Stimulated activated CD4-positive, alpha-beta T cell treated with anti-CD3 and anti-CD28 coated beads, Interleukin-1b, Interleukin-23, amount 100 ng/mL, for 48 hours (primary cell): ENCODE measurements at places on chromosomes 13 and 19.
A peak's percentile ranks its signal among the peaks of the same experiment; 100 is the strongest.

- peak; percentile 32 for DNase-seq
Measured at GRCh38 chr19:44891016-44891882, at the start of gene TOMM40. Gene TOMM40, plus strand, starts transcription at chr19:44891254. Its CDS starts 162 bp downstream, at chr19:44891416.

DNA sequence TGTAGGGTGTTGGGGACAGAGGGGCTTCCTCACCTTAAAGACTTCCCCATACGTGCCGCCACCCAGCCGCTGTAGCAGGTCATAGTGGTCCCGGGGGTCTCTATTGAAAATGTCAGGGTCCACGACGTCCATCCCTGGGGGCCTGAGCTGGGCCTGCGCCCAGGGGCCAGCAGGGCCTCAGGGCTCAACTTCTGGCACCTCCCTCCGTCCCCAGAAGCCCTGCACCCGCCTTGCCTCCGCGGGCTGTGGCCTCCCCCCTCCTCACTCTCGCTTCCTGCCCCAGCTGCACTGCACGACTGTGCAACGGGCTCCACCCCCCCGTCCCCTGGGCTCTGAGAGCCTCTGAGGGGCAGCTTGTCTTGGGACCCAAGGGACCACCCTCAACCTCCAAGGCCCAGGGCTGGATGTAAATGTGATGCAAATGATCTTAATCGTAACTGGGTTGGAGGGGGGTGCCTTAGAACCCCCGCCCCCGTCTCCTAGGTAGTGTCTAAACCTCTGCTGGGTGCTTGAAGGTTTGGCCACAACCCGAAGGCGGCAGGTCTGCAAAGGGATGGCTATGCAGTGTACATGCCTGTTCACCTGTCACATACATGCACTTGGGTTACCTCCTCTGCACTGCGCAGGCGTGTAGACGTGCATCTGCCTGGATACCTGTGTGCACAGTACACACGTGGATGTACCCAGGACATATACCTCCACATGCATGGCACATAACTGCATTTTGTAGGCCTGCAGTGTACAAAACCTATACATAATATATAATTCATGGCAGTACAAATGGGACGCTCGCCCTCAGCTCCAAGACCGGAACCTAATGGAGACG lies at the start of gene MAP4K1:
Gene MAP4K1 (minus strand): TSS at position 190 of the 826 bp plus-strand sequence. CDS start 58 bp downstream, at position 132.
- peak; percentile 75 for DNase-seq

GRCh38 chr13:24851546-24851945 lies 87.6 kb downstream of the RNF17 start:
- no peak for DNase-seq

- no peak for DNase-seq
Measured at GRCh38 chr13:41696163-41697003, 239.0 kb downstream of the RGCC start.

GRCh38 chr13:77449265-77449664 lies 86.2 kb upstream of the SCEL start:
- no peak for DNase-seq

DNA sequence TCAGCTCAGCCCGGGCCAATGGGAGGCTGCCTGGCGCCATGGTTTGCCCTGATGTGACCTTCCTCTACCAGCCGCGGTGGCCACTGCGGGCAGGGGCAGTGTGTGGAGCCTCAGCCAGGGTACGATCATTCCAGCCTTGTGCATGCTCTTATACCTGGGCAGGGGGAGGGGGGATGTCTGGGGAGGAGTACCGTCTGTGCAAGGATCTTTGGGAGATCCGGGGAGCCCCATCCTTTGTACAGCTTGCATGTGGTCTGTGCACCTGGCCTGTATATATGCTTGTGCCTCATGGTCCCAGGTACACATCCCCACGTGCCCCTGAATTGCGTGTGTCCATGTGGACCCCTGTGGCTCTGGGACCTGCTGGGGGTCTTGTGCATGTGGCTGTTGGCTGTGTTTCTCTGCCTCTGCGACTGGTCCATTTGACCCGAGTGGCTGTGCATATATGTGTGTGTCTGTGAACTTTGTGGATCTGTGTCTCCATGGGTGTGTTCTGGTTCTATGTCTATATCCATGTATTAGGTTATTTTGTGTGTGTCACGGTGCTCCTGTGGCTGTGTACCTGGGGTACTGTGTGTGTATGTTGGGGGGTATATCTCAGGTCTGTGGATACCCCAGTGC lies 12.8 kb upstream of the NANOS3 start:
- DNase-seq: no peak
